ENCODE measurements at places on chromosomes 4 and X.

DNA sequence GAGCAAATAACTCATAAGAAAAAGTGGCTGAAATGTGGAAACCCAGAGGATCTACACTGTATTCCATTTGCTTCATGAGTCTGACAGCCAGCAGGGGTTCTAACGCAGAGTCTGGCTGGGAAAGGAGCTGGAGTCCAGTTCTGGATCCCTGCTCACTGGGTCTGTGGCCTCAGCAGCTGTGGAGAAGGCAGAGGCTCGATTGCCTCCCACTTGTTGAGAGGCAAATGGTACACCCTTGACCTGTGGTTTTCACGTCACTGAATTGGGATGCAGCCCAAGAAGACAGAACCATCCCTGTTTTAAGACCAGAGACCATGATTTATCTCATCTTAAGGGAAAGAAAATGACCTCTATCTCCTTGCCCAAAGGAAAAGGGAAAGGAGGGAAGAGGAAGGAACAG is 147.0 kb upstream of the NOCT start:
- DNase-seq: no peak

DNA sequence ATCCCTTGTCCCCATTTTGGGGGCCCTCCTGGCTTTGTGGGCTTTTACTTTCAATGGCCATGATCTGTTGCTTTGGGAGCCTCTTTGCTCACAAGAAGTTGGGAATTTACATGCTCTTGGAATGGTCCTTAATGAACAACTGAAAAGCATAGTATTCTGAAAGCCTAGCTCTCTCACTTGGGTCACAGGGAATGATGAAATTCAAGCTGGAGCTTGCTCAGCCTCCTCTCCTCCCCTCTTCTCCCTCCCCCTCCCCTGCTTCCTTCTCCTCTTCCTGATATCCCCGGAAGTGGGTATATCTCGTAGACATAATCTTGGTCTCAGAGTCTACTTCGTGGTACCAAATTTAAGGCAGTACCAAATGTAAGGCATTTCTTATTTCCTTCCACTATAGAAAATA is 400.6 kb upstream of the NR3C2 start:
- no peak for DNase-seq

- DNase-seq: no peak
These were observed 429.4 kb upstream of the DIPK2B start for GRCh38 chrX:45630078-45630477.

GRCh38 chr4:104025251-104025650 is 305.5 kb upstream of the TACR3 start:
- DNase-seq: no peak

GRCh38 chrX:20432746-20433387 is 166.2 kb upstream of the RPS6KA3 start:
- DNase-seq: no peak

- no peak for DNase-seq
These were observed 49.5 kb upstream of the TMLHE start for GRCh38 chrX:155662282-155662681.

GRCh38 chr4:113574636-113575103 is 186.9 kb downstream of the CAMK2D start:
- DNase-seq: no peak

- DNase-seq: no peak
These were observed 859.3 kb downstream of the RPA4 start for GRCh38 chrX:97743014-97743413.

DNA sequence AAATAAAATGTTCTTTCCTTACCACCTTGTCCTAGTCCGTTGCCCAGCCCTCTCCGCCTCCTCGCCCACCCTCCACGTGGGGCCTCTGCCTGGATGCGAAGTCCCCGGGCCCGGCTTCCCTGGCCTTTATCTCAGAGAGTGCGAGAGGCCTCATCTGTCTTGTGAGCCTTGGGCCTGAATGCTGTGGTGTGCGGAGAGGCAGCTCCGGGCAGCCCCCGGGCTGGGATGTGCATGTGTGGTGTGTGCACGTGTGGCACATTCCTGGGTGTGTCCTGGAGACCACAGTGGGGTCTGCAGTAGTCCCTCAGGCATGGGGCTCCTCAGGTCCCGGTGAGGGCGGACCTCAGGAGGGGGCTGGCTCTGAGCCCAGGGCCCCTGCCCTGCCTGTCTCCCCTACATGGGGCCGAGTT is 31.4 kb downstream of the DOK7 start:
- no peak for DNase-seq

DNA sequence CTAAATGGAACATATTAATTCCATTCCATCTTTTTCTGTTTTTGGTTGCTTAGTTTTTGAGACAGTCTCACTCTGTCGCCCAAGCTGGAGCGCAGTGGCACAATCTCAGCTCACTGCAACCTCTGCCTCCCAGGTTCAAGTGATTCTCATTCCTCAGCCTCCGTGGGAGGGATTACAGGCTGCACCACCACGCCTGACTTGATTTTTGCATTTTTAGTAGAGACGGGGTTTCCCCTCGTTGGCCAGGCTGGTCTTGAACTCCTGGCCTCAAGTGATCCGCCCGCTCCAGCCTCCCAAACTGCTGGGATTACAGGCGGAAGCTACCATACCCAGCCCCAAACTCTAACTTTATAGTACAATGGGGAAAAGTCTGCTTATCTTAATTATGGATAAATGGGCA is 11.2 kb downstream of the HNRNPD start:
- DNase-seq: no peak

- no peak for DNase-seq
These were observed 67.6 kb upstream of the PPARGC1A start for GRCh38 chr4:23957465-23957864.

Data from ovary (tissue), 10 donors.